CD8-positive, alpha-beta T cell (primary cell): ENCODE measurements at places on chromosomes 3 and 15.

DNA sequence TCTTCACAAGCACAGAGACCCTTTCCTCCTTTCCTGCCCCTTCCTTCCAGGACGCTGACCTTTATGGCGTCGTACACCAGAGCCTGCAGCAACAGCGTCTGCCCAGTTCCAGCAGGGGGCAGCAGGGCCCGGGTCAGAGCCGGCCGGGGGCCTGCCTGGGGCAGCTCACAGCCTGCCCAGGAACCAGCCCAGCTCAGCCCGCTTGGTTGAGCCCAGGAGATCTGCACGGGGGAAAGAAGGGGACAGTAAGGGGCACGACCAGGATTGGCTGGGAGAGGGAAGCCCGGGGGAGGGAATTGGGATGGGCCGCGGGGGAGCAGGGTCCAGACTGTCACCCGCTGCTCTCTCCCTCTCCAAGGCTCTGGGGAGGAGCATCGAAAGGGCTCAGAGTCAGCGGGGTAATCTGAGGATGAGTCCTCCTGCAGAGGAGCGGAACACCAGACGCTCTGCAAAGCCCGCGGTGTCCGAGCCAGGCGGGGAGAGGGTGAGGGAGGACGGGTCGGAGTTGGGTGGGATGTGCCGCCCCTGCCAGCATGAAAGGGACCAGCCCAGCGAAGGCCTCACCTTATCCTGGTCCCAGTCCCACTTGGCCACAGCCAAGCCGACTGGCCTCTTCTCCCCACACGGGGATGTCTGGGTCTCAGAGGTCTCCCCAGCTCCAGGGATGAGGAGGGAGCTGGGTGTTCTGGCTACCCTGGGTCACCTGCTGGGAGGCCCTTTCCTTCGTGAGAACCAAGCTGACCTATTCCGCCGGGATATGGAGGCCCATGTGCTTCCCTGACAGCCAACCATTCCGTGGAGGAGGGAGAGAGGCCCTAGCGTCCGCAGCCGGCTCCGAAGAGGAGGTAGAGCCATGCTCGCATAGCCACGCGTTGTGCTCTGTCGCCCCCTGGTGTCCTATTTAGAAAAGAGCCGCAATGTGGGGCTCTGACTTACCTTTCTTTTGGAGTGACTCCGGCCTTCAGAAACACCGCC lies 7.4 kb upstream of the IGDCC3 start:
- peak; percentile 69 for DNase-seq

DNA sequence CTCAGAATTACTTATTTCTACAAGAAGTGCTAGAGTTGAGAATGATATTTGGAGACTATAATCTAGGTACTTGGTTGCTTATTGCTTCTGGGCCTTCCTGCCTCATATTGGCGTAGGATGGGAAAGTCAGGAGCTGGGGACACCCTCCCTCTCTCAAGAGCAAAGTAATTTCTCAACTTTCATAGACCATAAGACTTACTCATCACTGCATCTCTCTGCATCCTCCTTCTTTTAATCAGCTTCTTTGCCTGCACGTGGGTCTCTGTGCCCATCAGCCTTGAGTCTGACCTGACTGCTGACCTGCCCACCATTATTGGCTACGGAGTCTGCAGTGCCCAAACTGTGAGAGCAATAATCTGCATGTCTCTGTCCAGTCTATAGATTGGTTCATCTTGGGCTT lies 27.3 kb upstream of the XIRP1 start:
- DNase-seq, result no peak

DNA sequence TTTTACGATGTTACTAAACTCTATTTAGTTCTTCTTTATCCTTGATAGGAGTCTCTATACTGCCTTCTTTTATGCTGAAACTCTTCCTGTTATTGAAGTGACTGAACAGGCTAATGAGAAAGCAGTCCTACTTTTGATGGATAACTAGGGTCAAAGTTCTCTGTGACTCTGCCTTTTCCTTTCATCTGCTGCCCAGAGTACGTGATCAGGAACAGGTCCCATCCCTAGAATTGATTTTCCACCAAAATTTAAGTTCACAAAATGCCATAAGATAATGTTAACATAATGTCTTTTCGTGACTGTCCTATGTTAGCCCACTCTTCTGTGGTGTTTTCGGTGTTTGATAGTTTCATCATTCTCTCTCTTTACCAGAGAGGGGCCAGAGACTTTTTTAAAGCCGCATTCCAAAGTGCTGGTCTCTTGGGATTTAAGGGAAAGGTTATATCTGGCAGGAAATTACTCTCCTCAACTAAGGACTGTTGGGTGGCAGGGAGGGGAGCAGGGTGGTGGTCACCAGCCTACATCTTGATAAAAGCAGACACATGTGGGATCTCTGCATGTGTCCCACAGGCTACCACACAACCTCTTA lies 50.3 kb upstream of the PLXND1 start:
- no peak for DNase-seq

- no peak for DNase-seq
Observed at GRCh38 chr3:101158374-101158773, 162.0 kb downstream of the IMPG2 start.

DNA sequence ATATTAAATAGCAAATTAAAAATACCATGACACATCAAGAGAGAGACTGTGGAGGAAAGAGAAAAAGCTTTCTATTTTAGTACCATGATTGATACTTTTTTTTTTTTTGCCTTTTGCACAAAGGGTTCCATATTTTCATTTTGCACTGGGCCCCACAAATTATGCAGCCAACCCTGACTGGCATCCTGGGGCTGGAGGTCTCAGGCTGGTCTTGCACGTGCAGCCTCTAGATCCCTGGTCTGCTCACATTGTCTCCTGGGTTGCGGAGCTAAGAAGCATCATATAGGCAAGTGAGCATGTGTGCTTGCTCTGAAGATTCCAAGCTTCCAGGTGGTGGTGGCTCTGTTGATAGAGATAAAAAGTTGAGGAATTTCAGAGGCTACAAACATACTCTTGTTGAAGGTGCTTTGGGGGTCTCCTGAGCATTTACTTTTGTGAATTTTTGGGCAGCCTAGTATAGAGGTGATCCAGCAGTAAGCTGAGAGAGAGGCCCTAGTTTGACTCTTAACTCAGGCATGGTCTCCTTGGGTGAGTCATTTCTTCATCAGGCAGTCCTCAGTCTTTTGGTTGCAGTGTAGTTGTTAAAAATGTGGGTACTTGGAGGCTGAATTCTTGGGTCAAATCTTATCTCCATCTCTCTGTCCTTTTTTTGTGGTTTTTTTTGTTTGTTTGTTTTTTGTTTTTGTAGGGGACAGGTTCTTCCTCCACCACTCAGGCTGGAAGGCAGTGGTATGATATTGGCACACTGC lies 31.3 kb downstream of the SMAD3 start:
- DNase-seq, result no peak

GRCh38 chr3:126355777-126356372 lies 1.3 kb downstream of the KLF15 start:
- DNase-seq, result no peak

DNA sequence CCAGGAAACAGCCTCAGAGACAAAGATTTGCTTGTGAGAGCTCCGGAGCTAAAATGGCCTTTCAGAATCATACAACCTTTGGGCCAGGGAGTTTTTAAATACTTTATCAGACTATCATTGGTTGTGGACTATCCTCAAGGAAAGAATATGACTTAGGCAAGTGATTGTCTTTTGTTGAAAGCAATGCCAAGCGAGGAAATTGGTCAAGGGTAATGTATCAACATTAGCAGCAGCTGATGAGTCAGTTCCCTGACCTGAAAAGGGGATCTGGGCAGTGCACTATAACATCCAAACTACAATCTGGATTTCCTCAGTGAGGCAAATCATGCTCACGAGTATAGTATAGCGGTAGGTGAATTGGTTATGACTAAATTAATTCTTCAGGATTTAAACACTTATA lies 303.6 kb downstream of the LSAMP start:
- DNase-seq, result no peak

GRCh38 chr3:61416618-61417017 lies 144.8 kb upstream of the PTPRG start:
- DNase-seq, result no peak

DNA sequence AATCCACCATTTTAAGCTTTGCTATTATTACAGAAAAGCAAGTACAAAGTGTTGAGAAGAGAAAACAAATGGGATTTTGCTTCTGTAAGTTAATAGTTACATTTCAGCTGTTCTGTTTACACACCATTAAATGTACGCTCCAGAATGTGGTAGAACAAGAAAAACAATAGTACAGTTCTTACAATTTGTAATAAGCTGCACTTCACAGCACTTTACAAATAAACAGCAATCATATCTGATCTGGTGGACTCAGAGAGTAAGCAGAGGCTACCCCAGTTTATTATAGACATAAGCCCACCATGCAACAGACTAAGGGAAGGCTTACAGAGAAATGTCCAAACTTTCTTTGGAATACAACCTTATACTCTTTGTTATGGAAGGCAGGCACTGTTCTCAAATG lies 126.4 kb downstream of the OXSM start:
- DNase-seq, result no peak

DNA sequence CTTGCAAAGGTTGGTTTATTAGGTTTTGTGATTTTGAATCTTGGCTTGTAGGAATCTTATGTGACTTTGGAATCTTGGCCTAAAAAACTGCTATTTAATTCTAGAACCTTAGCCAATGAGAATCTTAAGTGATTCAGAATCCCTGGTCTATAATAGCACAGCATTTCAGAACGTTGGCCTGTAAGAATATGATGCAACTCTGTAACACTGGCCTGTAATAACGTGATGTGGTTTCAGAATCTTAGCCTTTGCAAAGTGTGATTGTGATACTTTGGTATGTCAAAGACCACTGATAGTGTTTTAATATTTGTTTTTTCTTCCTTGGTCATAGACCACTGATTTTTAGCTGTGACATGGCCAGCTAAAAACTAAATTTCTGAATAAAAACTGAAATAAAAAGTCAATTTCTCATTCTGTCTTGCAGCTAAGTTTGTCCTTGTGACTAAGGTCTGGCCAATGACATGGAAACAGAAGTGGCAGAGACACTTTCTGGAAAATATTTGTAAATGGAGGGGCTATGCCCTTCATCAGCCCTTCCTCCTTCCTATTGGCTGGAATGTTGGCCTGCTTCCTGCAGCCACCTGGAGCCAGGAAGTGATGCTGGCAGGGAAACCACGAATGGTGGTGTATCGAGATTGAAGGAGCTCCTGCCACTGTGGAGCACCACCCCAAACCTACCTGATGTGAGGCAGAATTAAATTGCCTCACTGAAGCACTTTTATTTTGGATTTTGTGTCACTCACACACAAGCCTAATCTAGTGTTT lies 42.3 kb upstream of the CORO2B start:
- no peak for DNase-seq

GRCh38 chr15:70286113-70286806 lies 188.5 kb upstream of the TLE3 start:
- DNase-seq, result no peak

DNA sequence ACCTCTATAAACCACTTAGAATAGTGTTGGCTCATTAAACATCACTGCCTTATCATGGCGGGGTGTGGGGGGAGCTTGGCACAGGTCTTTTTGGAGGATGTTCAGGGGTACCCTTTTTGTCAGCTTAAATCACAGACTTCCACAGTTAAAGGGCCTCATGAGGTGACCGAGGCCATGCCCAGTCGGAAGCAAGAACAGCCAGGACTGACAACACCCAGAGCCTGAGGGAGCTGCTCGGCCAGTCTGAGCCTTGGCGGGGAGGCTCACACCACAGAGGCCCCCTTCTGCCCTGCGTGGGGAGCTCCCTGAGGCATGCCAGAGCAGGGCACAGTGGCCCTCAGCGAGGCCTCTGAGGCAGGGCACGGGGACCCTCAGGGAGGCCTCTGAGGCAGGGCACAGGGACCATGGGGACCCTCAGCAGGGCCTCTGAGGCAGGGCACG lies 49.5 kb downstream of the UMPS start:
- DNase-seq, result no peak

DNA sequence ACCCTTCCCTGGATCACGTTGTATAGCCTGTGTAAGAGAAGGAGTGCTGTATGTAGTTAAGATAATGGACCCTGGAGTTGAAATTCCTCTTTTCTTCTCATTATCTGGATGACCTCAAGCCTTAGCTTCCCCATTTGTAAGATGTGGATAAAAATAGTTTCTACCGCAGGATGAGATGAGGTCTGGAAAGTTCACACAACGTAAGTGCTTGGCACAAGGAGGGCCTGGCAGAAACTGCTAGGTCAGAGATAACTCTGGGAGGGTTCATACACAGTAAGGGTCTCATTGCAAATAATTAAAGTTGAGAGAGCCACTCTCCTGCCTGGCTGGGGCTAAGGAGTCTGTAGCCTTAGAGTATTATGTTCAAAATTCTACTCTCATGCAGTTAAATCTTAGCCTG lies 214.4 kb downstream of the LRTM1 start:
- no peak for DNase-seq

- DNase-seq, result no peak
Observed at GRCh38 chr15:76614725-76615124, 278.2 kb downstream of the ISL2 start.

- no peak for DNase-seq
Observed at GRCh38 chr15:53903129-53903528, 75.1 kb upstream of the UNC13C start.

- no peak for DNase-seq
Observed at GRCh38 chr15:73495181-73495580, 52.2 kb downstream of the REC114 start.

DNA sequence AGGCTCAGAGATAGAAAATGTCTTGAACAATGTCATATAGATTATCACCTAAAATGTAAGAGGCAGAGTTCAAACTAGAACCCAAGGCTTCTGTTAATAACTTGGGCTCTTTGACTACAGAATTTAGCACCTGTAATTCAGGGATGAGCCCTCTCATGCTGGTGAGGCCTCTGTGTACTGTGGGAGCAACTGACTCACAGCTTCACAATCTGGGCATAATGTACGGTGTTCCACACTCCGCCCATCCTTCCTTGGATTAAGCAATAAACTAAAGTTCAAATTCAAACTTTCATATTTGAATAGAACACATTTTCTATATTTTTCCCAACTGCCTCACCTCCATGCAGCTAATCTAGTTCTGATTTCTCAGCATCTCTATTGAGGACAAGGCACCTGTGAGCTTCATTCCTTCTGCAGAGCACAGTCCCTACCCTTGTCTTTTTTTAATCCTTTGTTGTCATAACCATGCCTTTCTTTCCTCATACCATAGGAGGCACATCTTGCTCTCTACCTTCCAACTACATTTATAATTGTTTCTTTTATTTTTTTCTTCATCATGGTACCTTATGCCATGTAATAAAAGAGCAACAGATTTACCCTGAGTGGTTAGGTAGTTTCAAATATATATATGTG lies 392.1 kb downstream of the NLGN1 start:
- no peak for DNase-seq

GRCh38 chr15:95284492-95284891 lies 1046.0 kb upstream of the NR2F2 start:
- DNase-seq, result no peak
